Fibroblast of villous mesenchyme (primary cell): ENCODE measurements at places on chromosomes 11 and 22. TPM values are rescaled to one million over a fixed set of nuclear protein-coding genes. Genes with fewer than 3 reads are reported as not detected.

The TECTA gene
- under 0.01 and 0.32 TPM in 2 replicates for total RNA-seq

The WNT11 gene
- under 0.01 TPM in 1 of 2 replicates, not detected in the other for total RNA-seq

The UFD1 gene
- total RNA-seq: 44.9 and 67.3 TPM in 2 replicates

The ZNF215 gene
- 6.5 and 7.1 TPM in 2 replicates for total RNA-seq

The CAVIN3 gene
- 142 and 374 TPM in 2 replicates for total RNA-seq

The NCAPH2 gene
- total RNA-seq: 27.2 and 35.4 TPM in 2 replicates

The SDHAF2 gene
- 36.4 and 37.6 TPM in 2 replicates for total RNA-seq

The ANKK1 gene
- total RNA-seq: under 0.01 TPM in 1 of 2 replicates, not detected in the other

The C1QTNF5 gene
- 6.5 and 13.5 TPM in 2 replicates for total RNA-seq

The LINC01488 gene
- total RNA-seq: not detected in 2 replicates

The ZP1 gene
- total RNA-seq: not detected in 2 replicates

The ABCG4 gene
- under 0.01 and 0.86 TPM in 2 replicates for total RNA-seq

The GALNT18 gene
- 5.2 and 11.7 TPM in 2 replicates for total RNA-seq

The NCAM1 gene
- 0.86 and 2.9 TPM in 2 replicates for total RNA-seq

The SHANK2 gene
- 0.86 and 0.97 TPM in 2 replicates for total RNA-seq

The BLID gene
- total RNA-seq: 6.0 and 9.3 TPM in 2 replicates

The MUC5AC gene
- not detected in 2 replicates for total RNA-seq

The CRYBB3 gene
- total RNA-seq: not detected in 2 replicates

The MUC15 gene
- not detected in 2 replicates for total RNA-seq

The GRAP2 gene
- total RNA-seq: under 0.01 TPM in 2 replicates

The IFITM10 gene
- 0.32 and 0.43 TPM in 2 replicates for total RNA-seq

The DBX1 gene
- not detected in 2 replicates for total RNA-seq

The DEUP1 gene
- total RNA-seq: not detected in 2 replicates

The BDNF gene
- total RNA-seq: 20.6 and 25.5 TPM in 2 replicates

The ISX gene
- total RNA-seq: not detected in 2 replicates

The RHOG gene
- total RNA-seq: 9.0 and 9.5 TPM in 2 replicates

The SLC1A2 gene
- 18.7 and 23.7 TPM in 2 replicates for total RNA-seq

The SYCE3 gene
- not detected in 2 replicates for total RNA-seq

The TMEM132A gene
- total RNA-seq: 29.3 and 40.6 TPM in 2 replicates

The SERPIND1 gene
- under 0.01 TPM in 1 of 2 replicates, not detected in the other for total RNA-seq

The RIMBP3B gene
- total RNA-seq: under 0.01 and 0.32 TPM in 2 replicates

The DUSP8 gene
- 0.64 and 0.86 TPM in 2 replicates for total RNA-seq

The MS4A7 gene
- total RNA-seq: not detected in 2 replicates

The CDC42EP2 gene
- 21.3 and 32.8 TPM in 2 replicates for total RNA-seq

The LDHAL6A gene
- not detected in 2 replicates for total RNA-seq

The OR52I2 gene
- total RNA-seq: not detected in 2 replicates
